Testis (tissue), 5 donors: ENCODE measurements at places on chromosomes 5 and 9. TPM values are rescaled to one million over a fixed set of nuclear protein-coding genes. Genes with fewer than 3 reads are reported as not detected.

The TAS2R1 gene
- 1.3 TPM for total RNA-seq

DNA sequence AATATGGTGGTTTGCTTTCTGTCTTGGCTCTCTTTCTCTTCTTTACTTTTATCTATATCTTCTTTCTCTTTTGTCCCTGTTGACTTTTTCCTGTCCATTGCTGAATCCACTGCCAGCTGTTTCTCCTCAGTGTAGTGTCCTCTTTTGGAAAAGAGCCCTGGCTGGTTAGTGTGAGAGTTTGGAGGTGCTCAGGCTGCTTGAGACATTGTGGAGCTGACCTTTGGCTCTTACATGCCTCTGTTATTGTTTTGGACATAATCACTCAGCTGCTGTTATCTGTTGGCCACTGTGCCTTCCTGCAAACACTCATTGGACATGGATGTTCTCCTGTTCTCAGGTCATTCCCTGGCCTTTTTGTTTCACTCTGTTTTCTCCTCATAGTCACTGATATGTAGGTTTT, 295.4 kb upstream of the RIOK2 start:
- no peak for DNase-seq

DNA sequence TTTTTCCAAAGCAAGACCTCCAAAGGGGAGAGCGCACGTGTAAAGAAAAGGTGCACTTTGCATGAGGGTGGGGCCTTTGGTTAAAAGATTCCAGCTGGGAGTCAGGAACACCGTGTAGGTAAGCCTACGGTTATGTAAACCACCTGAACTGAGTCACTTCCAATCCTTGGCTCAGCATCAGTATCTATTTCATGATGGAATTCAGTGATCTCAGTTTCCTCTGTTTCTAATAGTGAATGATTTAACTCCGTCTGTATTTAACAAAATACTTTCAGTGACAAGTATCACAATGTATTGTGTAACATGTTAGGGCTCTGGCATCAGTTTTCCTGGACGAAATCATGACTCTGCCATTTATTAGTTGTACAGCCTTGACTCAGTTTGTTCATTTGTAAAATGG, 1.3 kb upstream of the SVEP1 start:
- DNase-seq, result no peak

- peak; percentile 86 for DNase-seq
Measured at GRCh38 chr9:121751686-121752445, 100.4 kb downstream of the DAB2IP start.

DNA sequence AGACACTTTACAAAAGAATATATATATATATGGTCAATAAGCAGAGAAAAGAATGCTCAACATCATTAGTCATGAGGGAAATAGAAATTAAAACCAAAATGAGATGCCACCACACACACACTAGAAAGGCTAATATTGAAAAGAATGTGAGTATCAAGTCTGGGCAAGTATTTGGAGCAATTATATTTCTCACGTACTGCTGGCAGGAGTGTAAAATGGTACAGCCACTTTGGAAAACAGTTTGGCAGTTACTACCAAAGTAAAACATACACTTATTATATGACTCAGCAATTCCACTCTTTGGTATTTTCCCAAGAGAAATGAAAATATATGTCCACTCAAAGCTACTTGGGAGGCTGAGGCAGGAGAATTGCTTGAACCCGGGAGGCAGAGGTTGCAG, 29.8 kb downstream of the NEUROG1 start:
- no peak for DNase-seq

GRCh38 chr9:135506327-135507103, 6.0 kb downstream of the MRPS2 start:
- DNase-seq, result no peak

- DNase-seq, result no peak
Measured at GRCh38 chr5:141223112-141223783, at the start of gene PCDHB14. Gene PCDHB14, plus strand, starts transcription at chr5:141223343. Its CDS starts 163 bp downstream, at chr5:141223506.

DNA sequence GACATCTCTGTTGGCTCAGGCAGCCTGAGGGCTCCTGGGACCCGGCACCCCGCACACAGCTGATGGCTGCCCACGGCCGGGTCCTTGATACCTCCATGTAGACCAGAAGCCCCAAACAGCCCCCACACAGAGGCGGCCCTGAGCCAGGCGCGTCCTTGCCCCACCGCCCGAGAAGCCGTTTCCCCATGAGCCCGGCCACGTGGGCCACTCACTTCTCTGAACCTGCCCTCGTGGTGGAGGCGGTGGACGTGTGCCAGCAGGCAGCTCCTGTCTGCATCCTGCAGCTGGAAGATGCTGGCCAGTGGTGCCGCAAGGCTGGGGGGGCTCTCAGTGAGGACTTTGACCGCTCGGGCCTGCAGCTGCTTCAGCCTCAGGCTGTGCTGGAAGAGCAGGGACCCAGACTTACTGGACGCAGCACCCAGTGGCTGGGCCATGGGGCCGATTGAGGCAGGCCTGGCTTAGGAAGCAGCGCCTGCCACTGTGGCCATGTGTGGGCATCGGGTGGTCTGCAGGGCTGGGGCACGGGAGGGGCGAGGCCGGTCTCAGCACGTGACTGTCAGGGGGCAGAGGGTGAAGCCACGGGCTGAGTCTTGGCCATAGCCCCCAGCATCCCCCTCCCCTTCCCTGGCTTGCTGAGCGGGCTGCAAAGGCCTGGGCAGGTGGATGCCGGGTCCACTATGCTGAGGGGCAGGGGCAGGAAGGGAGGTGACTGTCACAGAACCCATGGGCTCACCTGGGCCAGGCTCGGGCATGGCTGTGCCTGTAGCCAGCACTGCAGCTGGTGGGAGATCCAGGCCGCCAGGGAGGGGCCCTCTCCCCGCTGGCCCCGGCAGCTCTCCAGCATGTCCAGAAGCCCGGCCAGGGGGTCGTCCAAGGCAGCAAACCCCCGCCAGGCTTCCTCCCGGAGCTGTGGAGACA, 50.0 kb downstream of the EXD3 start:
- DNase-seq, result no peak

- DNase-seq, result no peak
Measured at GRCh38 chr9:135010921-135011320, 76.5 kb upstream of the OLFM1 start.
